ENCODE measurements at places on chromosomes 2 and 18.

DNA sequence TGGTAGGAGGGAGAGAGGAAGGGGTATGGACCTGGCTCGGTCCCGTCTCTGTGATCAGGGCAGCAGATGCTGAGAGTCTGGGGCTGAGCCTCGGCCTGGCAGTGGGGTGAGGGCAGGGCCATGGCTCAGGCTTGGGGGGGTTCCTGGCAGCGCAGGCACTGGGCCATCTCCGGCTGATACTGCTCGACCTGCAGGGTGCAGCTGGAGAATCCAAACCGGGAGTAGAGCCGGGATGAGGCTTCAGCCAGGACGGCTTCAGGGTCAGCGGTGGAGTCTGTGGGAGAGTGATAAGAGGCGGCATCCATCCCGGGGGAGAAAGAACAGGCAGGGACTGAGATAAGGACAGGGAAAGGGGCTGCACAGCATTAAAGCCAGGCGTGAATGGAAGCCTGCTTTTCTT is 7.7 kb downstream of the SLC30A3 start:
- no peak for DNase-seq

DNA sequence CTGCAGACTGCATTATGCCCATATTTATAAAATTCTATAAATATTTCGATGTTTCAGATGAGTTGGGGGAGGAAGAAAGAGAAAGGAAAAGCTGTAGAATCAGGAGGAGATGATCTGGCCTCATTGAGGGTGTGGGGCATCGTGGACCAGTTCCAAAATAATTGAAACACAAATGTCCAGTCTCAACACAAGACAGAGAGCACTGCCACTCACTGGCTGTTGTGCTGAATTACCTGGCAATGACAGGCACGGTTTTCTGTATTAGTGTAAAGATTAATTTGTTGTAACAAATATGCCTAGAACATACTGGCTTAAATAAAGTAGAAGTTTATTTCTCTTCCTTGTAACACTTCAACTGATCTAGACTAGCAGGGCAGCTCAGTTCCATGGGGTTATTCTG is 24.1 kb downstream of the POLE4 start:
- no peak for DNase-seq

DNA sequence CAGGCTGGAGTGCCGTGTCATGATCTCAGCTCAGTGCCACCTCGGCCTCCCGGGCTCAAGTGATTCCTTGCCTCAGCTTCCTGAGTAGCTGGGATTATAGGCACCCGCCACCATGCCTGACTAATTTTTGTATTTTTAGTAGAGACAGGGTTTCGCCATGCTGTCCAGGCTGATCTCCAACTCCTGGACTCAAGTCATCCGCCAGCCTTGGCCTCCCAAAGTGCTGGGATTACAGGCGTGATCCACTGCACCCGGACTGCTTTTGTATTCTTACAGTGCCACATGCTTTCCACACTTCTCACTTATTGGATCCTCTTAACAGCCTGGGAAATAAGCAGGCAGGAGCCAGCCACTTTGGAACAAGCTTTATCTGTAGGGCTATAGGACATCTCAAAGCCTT is 25.3 kb upstream of the BCL2L11 start:
- DNase-seq, result no peak

DNA sequence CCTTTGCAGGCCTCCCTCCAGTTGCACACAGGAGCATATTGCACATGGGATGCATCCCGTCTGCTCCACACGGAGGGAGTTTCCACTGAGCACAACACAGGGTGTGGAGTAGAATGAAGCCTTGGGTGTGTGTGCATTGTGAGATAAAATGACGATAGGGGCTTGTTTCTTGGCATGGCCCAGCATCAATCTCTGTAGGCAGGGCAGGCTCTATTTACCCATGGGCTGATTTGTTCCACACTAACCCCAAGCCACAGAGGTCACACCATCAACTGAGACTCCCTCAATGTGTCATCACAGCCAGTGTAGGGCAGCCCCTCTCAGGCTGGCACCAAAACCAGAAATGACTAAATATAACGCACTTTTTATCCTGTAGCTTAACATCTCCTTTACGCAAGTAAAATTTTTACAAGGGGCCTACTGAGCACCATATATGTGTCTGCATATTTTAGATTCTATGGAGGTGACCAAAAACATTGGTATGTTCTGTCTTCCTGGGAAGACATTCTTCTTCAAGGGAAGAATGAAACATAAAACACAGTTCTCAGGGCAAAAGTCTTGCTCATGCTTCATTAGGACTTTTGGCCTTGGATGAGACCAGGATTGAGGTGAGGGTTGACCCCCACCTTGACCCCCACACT is 2.7 kb upstream of the GKN1 start:
- DNase-seq, result no peak

DNA sequence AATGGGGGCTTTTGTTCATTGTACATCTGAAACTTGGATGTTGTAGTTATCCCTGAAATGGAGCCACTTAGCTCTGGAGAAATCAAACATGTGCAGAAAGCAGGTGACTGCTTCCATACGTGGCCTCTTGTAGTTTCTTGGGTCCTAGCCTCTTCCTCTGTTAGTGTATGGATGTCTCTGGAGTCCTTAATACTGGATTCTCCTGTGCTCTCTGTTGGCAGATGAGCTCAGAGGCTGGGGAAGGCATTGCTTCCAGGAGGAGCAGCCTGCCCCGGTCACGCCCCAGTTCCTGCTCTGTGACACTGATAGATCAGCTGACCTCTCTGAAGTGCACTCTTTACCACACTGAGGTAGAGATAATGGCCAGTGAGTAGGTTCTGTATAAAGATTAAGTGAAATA is 176.2 kb downstream of the LDLRAD4 start:
- no peak for DNase-seq

GRCh38 chr2:216773072-216773471 is 77.7 kb upstream of the IGFBP5 start:
- DNase-seq, result no peak

DNA sequence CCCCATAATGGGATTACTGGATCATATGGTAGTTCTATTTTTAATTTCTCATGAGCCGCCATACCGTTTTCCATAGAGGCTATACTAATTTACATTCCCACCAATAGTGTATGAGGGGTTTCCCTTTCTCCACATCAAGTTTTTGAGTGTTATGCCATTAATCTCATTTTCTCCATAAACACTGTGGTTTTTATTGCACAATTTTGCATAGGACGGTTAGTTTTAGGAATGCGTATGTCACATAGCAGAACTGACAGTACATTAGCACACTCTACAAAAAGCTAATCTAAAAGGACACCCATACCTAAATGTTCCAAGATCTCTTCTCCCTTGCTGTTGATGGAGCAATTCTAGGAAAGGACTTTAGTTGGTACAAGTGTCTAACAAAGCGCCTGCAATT is 32.5 kb downstream of the DARS1 start:
- DNase-seq, result no peak

DNA sequence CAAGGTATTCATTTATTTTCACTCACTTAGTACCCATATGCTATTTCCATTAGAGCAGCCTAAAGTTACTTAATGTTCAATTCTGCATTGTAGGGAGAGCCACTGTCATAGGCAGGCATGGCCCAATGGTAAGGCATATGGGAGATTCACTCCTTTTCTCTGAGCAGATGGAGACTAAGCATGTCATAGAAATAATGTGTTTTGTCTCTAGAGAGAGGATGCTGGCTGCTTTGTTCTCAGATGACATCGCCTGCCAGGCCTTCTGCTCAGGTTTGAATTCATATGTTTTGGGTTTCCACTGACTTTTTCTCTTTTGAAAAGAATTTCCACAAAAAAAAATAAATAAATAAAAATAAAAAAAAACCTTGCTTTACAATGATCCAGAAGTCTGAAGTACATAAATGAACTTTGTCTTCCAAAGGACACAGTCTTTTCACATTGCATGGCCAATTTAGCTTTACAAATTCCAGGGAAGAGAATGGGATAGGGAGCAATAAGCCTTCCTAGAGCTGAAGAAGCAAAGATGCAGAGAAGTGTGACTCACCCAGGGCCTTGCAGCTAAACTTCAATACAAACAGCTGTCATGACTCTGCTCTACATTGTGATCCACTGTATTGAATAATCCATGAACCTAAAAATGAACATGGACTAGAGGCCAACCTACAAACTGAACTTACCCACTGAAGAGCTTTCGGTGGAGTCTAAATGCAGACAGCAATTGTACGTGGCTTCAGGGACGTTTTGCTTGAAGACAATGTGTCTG is 422.5 kb downstream of the CMPK2 start:
- no peak for DNase-seq

DNA sequence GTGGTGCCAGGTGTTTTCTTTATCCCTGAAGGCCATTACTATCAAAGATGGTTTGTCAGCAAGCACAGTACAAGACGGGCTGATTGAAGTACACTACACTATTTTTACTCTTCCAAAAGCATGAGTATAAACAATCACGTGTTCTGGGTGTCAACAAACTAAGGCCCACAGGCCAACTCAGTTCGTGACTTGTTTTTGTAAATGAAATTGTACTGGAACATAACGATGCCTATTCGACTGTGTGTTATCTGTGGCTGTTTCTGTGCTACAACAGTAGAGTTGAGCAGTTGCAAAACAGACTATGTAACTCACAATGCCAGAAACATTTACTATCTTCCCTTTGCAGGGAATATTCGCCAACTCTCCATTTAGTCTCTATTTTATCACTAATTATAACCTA is 12.3 kb downstream of the MRPS5 start:
- no peak for DNase-seq

GRCh38 chr2:239776436-239777005 is 248.6 kb downstream of the NDUFA10 start:
- no peak for DNase-seq

GRCh38 chr18:10229458-10229857 is 225.0 kb upstream of the APCDD1 start:
- no peak for DNase-seq

GRCh38 chr2:165361514-165361913 is 108.0 kb upstream of the CSRNP3 start:
- no peak for DNase-seq

DNA sequence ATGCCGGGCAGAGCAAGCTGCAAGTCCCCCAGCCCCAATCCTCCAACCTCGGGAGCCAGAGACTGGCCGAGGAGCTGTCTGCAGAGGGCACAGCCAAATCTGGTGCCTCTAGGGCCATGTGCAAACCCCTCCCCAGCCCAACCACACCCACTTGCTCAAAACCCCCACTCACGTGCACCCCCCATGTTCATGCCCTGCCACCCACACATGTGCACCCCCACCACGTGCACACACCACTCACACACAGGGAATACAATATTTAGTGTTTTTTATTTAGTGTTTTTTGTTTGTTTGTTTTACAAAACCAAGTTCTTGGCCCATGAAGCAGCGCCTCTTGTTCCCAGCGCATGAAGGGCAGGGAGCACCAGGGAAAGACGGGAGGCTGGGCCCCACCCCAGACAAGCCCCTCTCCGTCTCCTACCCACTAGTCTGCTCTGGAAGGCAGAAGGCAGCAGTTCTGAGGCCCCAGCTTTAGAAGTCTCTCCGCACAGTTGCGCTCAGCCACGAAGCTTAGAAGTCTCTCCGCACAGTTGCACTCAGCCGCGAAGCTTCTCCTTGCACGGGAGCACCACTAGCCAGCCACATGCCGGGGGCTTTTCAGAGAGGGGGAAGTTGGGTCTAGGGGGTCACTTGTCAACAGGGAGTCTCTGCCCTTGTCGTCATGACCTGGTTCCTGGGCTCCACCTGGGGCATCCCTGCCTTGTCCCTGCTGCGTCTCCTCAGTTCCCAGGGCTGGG is 276.1 kb upstream of the HDAC4 start:
- no peak for DNase-seq

GRCh38 chr2:39370101-39370500 is 67.0 kb downstream of the MAP4K3 start:
- DNase-seq, result no peak

DNA sequence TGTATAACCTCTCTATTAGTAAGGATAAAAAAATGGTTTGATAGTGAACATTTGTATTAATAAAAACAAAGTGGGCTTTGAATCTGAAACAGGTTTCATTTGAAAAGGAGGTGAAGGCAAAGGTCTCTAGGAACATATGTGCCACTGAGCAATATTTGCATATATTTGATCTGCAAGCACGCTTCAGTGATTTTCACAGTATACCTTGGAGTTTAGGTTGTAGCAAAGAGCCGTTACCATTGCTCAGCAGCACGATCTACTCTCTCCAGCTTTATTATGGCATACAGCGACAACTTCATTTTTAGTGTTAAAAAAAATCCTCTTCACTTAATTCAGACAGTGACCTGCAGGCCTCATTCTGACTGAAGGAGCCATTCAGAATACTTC is 75.8 kb upstream of the ZEB2 start:
- no peak for DNase-seq

GRCh38 chr2:112958428-112959108 is 19.2 kb upstream of the IL36G start:
- DNase-seq, result peak; percentile 27

GRCh38 chr2:195017890-195018289 is 639.1 kb upstream of the SLC39A10 start:
- DNase-seq, result no peak

GRCh38 chr2:168723275-168723899 is 79.0 kb upstream of the NOSTRIN start:
- DNase-seq, result no peak

DNA sequence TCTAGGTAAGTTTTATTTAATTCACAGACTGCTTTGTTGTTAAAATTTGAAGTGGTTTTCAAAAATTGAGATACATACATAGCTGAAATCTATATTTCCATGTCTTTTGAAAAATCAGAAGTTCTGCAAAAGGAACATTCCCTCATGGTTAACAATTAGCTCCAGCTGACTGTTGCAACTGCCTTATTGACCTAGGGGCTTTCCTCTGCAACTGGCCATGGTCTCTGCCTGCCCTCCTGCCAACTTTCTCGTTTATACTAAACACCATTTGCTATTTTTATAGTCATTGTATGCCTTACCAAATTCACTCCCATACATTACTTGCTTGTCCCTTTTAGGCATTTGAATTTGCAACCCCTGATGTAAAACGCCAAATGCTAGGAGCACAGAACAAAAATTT is 107.2 kb downstream of the PID1 start:
- no peak for DNase-seq

DNA sequence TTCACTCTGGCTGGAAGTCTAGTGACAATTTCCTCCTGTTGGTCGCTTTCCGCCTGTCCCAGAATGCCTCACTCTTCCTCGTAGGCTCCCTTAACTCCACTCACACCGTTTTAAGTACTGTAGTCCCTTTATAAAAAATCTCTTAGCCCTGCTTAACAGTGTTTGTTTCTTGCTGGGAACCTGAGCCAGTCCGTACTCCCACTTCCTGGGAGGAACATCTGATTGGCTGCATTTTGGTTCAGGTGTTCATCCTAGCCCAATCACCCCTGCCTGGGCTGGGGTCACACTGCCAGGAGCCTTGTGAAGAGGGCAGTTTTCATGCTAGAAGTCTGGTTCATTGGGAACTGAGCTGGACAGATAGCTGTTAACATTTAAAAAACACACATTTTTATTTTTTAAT is 25.6 kb upstream of the TOGARAM2 start:
- DNase-seq, result no peak

GRCh38 chr2:131143803-131144202 is 38.7 kb downstream of the PLEKHB2 start:
- no peak for DNase-seq

DNA sequence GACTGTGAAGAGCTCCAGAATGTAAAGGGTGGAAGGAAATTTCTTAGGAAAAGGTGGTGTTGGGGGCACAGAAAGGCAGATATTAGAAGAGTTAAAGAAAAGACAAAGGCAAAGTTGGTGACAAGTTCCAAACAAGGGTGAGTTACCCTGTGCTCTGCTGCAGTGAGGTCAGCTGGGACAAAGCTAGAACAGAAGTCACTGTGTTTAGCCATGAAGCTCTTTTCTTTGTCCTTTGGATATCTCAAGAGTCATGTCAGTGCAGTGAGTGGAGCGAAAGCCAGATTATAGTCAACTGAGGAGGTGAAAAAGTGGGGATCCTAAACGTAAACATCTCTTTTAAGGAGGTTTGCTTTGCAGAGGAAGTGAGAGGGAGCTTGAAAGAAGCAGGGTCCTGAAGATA is 187.8 kb upstream of the ALPP start:
- DNase-seq, result no peak

Data from HL-60 (cell line).